Lung (tissue), 17 donors: ENCODE measurements at places on chromosomes 1 and 21. TPM values are rescaled to one million over a fixed set of nuclear protein-coding genes. Genes with fewer than 3 reads are reported as not detected.

Gene GBP2
- total RNA-seq = 17.2 TPM

Gene HUNK
- total RNA-seq = 2.4 TPM

Gene ZNF692
- total RNA-seq = 26.1 TPM

DNA sequence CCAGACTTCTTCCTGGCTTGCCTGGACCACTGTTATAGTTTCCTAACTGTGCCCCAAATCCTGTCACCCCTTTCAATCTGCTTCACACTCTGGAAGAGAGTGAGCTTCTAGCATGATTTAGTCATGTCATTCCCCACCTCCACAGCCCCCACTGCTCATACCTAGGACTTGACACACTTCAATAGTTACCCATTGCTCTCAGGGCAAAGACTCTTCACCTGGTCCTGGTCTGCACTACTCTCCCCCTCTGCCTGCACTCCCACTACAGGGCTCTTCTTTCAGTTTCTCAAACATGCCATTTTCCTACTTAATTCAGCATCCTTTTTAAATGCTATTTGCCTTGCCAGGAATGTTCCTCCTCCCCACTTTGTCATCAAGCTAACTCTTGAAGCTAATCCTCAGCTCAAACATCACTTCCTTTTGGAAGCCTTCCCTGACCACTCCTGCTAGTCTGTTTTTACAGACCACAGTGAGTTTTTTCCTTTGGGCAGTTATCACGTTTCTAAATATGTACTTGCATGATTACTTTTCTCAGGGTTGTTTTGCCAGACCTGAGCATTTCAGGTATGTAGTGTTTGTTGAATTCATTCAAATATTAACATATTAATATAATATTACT lies 24.7 kb downstream of the CYP2J2 start:
- peak; percentile 43 for DNase-seq

DNA sequence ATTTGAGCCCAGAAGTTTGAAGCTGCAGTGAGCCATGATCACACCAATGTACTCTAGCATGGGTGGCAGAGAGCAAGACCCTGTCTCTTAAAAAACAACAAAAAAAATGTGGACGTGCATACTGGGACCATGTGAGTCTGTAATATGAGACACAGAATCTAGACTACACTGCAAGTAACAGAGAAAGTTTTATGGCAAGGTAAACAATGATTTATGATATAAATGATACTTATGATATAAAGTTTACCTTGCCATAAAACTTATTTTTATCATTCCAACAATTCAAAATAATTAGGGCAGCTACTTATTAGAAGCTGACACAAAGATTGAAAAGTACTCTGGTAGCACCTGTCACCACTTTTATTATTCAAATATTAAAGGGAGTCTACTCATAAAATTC lies 34.7 kb downstream of the WDR26 start:
- DNase-seq = no peak

- peak; percentile 61 for DNase-seq
Measured at GRCh38 chr21:42607525-42608102, 45.8 kb upstream of the PDE9A start.

GRCh38 chr1:170657275-170657853 lies 6.6 kb upstream of the PRRX1 start:
- no peak for DNase-seq

DNA sequence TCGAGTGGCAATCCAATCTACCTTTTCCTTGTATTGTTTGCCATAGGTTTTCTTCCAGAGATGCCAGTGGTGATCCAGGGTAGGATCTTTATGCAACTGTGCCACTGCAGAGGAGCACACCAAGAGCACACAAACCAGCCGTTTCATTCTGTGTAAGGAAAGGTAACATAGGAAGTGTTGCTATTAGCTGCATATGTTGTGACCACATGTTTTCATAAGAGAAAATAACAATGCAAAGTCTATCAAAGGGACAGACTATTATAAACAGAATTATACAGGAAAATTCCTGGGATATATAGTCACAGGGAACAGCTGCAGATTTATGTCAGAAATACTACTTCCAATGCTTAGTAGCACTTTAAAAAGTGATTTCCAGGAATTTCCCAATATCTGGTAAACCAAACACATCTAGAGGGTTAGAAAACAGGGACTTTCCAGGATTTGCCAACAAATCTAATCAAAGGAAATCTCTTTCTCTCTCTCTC lies 919 bp downstream of the CTSS start:
- peak; percentile 56 for DNase-seq

DNA sequence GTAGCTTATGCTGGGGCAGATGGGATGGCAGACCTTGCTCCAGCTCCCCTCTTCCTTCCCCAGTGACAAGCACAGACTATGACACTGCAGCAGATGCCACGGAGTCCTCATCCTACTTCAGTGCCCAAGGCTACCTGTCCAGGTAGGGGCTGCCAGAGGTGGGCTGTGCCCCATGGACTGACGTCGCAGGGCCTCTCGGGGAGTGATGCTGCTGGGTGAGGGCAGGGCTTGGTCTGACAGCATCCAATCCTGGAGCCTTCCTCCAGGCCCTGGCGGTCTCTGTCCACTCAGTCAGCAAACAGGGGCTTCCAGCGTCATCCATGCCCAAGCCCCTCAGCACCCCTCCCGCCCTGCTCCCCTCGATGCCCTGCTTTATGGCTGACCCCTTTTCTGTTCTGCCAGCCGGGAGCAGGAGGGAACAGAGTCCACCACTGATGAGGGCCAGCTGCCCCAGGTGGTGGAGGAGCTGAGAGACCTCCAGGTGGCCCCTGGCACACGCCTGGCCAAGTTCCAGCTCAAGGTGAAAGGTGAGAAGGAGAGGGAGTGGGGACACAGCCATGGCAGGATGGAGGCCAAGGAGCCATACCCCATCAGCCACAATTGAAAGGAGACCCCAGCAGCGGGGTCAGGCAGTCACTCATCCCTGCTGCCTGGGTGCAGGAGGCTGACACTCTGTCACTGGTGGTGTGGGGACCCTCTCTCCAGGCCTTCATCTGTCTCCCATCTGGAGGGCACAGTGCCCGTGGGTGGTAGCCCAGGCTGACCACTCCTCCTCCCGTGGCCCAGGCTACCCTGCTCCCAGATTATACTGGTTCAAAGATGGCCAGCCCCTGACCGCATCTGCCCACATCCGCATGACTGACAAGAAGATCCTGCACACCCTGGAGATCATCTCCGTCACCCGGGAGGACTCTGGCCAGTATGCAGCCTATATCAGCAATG lies 73.6 kb downstream of the TRIM11 start:
- no peak for DNase-seq

GRCh38 chr1:98129491-98129890 lies 208.7 kb upstream of the DPYD start:
- no peak for DNase-seq

DNA sequence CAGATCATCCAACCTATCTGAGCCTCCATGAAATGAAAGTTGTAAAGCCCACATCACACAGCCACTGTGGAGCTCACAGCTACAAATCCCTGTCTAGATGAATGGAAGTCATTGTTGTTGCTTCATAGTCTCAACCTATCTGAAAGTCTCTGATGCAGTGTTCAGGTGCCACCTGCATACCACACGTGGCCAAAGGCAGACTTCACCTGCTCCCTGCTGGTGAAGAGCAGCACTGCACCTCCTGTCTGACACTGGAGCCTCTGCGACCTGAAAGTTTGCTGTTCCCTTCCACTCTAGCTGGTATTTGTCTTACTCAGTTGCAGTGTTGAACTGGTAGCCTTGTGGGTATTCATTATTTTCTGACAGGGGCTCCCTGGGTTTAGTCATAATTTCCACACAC lies 18.4 kb downstream of the LORICRIN start:
- DNase-seq = no peak

- no peak for DNase-seq
Measured at GRCh38 chr21:28391938-28392849, 600.5 kb downstream of the LTN1 start.

DNA sequence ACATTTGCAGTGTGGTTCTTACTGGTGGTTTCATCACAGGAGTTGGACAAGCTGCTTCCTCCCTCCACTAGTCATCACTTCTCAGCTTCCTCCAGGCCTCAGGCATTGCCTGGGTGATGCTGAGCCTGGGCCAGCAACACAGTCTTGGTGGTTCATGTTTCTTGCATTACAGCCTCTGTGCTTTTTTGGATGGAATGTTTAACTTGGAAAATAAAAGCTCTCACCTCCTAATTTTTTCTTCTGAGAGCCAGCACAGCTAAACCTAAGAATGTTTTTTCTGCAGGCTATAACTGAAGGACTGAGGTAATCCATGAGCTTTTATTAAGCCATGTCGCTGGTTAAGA lies 66.1 kb upstream of the RHOU start:
- DNase-seq = peak; percentile 34

GRCh38 chr1:70227439-70227838 lies 6.3 kb downstream of the SRSF11 start:
- no peak for DNase-seq

Gene CR1
- total RNA-seq = 22.0 TPM

GRCh38 chr21:37800456-37801061 lies 115.7 kb downstream of the KCNJ6 start:
- DNase-seq = peak; percentile 14

DNA sequence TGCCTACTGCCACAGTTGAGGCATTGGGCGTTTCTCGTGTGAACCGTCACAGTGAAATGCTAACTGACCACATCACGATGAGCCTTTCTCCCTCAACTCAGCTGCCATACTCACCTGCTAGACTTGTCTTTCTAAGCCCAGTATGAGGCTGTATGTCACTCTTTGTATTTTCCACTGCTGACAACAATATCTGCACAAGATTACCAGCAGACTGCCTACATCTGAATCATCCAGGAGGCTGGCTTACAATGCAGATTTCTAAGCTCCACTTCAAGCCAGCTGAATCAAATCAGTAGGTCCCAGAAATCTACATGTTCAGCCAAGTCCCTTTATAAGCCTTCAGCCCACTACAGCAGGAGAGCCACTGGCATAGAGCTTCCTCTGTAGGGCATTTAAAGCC lies 355.0 kb upstream of the DUSP10 start:
- no peak for DNase-seq

Gene LRRC71
- 4.9 TPM for total RNA-seq

- DNase-seq = peak; percentile 12
Measured at GRCh38 chr1:236870721-236871120, 75.6 kb downstream of the MTR start.

DNA sequence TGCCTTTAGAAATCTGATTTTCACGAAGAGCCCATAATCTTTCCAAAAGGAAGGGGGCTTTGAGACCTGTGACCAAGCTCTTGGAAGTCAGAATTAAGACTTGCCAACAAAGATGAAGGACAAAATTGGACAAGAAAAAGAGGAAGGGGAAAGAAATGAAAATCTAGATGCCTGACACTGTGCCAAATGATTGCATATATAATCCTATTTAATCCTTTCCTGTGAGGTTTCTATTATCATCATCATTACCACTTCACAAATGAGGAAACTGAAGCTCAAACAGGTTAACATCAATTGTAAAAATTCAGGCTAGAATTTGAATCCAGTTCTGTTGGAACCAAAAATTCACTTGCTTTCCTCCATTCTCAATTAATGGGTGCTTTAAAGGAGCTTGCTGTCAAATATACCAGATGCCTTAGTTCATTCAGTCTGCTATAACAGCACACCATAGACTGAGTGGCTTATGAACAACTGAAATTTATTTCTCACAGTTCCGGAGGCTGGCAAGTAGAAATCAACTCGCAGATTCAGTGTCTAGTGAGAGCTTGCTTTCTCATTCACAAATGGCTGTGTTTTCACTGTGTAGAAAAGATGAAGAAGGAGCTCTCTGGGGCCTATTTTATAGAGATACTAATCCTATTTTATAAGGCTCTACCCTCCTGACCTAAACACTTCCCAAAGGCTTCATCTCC lies 197.5 kb upstream of the ST6GALNAC5 start:
- DNase-seq = no peak

DNA sequence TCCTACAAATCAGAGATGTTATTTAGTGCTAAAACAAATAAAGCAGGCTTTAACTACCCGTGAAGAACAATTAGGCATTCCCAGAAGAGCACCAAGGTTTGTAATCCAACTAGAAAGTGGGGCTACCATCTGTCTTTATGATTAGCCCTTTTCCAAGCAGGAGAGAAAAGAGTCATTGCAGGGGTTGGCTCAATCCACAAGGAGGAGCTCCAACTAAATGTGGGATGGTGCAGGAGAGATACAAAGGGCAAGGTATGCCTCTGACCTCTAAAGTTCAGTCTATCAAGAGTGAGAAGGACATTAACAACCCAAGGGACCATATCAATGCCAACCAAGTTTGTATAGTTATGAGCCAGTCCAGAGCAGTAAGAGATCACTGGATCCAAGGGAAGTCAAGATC lies 382.7 kb upstream of the DUSP10 start:
- DNase-seq = no peak

DNA sequence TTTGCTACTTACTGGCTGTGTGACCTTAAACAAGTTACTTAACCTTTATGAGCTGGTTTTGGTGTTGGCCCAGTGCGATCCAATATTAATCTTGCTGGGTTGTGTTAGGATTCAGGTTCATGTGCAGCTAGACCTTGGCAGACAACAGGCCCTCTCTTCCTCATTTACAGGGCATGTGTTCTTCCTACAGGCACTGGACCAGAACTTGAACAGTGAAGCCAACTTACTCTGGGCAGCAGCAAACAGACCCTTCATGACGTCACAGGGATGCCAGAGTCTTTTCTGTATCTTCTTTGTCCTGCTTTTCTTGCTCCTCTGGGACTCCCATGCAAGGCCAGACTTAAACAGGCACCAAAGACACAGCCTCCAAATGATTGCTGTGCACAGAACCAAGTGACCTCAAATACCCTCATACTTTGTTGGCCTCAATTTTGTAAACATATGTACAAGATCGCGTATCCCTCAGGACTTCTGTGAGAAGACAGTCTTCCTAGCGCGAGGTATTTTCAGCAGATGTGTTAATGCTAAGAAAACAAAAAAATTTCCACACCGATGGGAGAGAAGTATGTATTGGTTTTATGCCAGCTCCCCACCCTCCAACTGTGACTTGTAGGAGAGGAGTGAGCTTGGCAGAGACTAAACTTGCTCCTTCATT lies 73.7 kb downstream of the URB2 start:
- no peak for DNase-seq

Gene C1orf146
- total RNA-seq = not detected

GRCh38 chr1:107076841-107077240 lies 20.4 kb downstream of the PRMT6 start:
- no peak for DNase-seq

- no peak for DNase-seq
Measured at GRCh38 chr1:31580891-31581603, 4.7 kb downstream of the TINAGL1 start.

Gene YTHDF2
- 55.9 TPM for total RNA-seq

Gene BMP8B
- 4.9 TPM for total RNA-seq
